ENCODE measurements at places on chromosomes 11 and 22.

DNA sequence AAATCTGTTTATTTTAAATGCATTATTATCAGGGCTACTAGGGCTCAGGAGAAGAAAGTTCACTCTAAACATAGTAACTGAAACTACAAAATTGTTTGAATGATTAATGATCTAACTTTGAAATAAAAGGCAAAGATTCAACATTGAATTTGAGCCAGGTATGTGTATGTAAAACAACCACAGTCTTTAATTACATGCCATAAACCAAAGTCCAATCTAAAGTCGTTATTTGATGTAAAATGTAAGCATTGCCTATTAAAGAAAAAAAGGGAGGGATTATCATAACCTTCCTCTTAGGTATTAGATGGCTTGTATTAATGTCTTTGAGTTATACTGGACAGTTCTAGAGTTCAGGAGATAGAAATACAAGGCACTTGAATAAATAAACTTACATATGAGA is 25.2 kb upstream of the PANX1 start:
- no peak for DNase-seq

DNA sequence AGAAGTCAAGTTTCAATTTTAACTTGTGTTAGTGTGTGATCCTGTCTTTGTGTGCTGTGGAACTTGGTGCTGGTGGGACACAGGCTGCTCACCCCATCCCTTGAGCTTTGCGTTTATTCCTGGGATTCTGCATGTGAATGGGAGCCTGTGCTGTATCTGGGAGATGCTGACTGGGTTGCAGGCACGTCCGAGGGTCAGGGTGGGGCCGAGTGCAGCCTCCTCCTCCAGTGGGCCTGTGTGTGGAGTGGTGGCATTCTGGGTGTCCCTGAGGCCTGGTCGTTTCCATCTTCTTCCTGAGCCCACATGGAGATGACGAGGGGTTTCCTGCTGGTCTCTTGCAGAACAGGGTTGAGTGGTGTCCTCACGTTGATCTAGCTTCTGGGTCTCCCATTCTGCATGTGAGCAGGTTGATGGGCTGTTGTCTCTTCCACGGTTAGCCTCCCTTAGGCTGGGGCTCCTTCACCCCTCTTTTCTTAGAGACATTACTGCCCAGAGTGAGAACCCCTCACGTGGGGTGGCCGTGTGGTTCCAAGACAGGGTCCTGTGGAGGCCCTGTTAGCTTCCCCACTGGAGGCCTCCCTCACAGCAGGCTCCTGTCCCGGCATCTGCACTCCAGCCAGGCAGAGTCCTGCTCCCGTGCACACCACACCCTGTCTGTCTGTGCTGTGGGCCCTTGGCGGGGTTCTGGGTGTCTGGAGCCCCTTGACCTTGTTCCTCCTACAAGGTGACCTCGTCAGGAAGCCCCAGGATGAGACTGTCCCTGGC is 4.9 kb downstream of the PTDSS2 start:
- no peak for DNase-seq

DNA sequence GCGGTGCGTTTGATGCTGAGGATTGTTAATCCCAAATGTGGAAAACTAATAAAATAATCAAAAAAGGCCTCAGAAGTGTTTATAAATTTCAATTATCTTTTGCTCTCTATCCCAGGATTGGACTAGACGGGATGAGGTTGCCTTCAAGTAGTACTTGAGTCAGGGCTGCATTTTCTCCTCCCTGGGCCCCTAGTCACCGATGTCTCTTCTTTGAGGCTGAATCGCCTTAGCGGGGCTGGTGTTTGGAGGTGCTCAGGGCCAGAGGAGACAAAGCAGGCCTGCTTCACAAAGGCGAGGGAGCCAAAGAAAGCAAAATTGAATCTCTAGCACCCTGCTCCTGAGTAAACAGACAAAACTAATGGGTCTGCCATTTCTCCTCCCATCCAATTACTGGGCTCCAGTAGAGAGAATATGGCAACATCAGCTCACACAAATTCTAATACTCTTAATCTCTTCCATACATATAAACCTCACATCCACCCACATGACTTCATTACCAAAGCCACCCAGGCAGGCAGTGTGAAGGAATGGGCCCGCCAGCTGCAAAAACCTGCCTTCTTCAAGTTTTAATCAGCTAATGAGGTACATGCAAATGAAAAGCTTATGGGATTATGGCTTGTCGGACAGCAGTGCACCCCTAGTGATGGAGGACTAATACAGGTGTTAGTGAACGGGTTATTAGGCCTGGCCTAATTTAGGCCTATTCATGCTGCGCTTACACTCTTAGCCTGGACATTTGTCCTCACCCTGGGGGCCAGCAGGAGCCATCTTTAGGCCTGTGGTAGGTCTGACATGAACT is 52.7 kb upstream of the HTATIP2 start:
- no peak for DNase-seq

DNA sequence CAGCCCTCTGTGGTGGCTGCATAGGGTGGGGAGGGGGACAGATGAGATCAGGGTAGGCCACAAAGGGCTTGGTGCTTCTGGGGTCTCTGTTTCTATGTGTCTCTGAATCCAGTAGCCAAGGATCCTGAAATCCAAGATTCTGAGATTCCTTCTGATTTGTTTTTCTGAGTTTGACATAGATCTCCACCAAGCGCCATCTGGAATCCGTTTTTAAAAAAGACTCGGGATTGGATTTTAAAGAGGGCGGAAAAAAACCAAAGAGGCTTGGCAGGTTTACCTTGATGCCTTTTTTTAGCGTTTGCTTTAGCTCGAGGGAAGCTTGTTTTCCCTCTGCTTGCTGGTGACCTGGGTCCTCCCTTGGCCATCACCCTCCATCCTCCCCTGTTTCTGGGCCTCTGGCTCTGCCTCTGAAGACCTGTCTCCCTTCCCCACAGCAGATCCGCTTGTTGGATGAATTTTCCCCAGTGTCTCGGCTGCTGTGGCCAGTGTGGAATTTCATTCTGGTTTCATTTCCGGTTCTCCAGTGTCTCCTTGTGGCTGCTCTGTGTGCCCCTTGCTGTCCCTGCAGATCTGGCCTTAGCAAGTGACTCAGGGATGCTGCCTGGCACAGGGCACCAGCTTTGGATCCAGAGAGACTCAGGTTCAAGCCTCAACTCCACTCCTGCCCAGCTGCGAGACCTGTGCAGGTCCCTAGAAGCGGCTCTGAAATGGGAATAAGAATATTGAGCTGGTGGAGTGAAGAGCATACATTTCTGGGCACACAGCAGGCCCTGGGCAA is 15.1 kb downstream of the SYNGR1 start:
- no peak for DNase-seq

DNA sequence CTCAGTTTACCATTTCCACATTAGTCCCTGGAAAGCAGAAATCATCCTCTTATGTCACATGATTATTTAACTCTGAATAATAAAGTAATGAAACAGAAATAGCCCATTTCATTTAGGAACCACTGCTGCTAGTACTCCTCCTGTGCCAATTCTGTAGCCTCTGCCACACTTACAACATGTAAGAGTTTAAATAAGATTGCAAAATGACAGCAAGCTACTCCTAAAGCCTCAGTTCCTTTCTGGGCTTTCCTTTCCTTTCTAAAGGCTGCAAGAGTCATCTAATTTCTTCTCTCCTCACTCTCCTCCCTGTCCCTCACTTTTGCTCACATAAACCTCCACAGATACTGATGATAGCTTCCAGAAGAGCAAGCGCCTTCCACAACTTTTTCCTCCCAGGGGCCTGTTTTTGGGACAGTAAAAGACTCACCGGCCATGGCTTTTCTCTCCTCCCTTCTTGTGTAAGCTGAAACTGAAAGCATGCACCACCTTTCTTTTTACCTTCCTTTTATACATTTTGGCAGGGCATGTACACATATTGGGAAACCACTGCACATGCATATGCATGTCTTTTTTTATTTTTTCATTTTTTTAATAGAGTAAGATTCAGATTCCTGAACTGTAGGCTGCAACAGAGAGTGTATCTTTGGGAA is 38.5 kb downstream of the CARD18 start:
- DNase-seq, result no peak

GRCh38 chr11:86787656-86788055 is 12.7 kb upstream of the PRSS23 start:
- no peak for DNase-seq
